ENCODE measurements at places on chromosomes 7 and 10.

DNA sequence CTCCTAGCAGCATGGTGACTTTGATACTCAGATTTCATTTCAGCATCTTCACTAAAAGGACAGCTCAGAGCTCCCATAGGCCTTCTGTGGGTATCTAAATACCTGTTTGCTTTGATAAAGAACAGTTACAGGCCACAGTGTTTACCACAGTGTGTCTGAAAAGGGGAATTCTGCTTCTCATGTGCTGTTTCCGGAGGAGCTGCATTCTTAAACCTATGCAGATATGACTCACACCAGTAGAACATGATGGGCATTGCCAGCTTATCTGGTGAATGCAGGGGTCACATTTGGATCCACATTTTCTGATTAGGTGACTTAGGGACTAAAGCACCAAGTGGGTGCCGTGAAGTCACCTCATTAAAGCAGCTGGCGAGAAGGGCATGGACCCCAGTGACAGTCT lies 52.6 kb downstream of the TRRAP start:
- ATAC-seq = peak; percentile 98

GRCh38 chr7:142925413-142925812 lies 8.1 kb downstream of the TRPV5 start:
- no peak for ATAC-seq

- ATAC-seq = no peak
Observed at GRCh38 chr10:12566161-12567115, 217.1 kb downstream of the CAMK1D start.

DNA sequence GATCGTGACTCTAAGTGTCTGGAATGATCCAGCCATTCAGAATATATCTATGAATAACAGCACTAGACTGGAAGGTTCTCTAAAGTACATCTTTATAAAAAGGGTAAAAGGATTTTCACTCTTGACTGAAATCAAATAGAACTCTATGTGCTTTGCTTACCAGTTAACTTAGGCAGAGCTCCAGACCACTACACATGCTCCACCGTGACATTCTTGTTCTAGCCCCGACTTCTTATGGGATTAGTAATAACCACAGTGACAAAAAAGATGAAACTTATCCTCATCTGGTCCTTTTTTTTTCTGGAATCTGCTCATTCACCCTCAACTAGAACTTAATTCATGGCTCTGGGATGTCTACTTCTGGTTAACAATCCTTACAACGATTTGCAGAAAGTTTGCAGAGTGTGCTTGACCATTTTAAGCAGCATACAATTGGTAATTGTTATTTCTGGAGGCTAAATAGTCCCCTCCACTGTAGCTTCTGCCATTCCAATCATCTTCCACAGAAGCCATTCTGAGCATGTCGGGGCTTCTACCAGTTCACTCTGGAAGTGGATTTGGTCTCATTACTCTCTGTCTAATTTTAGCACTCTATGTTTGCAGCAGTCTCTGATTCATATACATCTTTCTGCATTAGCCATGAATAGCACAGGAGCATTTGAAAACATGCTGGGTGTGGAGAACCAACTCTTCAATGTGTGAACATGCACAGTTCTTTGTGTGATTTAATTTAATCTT lies 163.7 kb upstream of the CDC14C start:
- no peak for ATAC-seq
